ENCODE measurements at places on chromosomes 6 and 20. TPM values are rescaled to one million over a fixed set of nuclear protein-coding genes. Genes with fewer than 3 reads are reported as not detected.

Gene GNRH2
- not detected for total RNA-seq

Gene CLVS2
- 7.5 TPM for total RNA-seq

Gene IL20RA
- 0.71 TPM for total RNA-seq

Gene CENPW
- 3.2 TPM for total RNA-seq

Gene PSORS1C1
- total RNA-seq: 0.71 TPM

Gene DOK5
- total RNA-seq: 3.0 TPM

Gene COL12A1
- 328 TPM for total RNA-seq

Gene BTN3A1
- 9.8 TPM for total RNA-seq

Gene RCAN2
- total RNA-seq: 13.2 TPM

Gene KIAA1755
- total RNA-seq: 20.4 TPM

Gene BCAS1
- total RNA-seq: not detected

Gene EDN1
- total RNA-seq: 4.9 TPM

Gene SLPI
- total RNA-seq: 24.6 TPM

Gene BLOC1S5
- 12.8 TPM for total RNA-seq

Gene SLC44A4
- 8.0 TPM for total RNA-seq

Gene TOP1
- 33.2 TPM for total RNA-seq

Gene MMUT
- 10.5 TPM for total RNA-seq

Gene REV3L
- total RNA-seq: 72.1 TPM

Gene ZNF391
- 4.6 TPM for total RNA-seq

Gene ULBP1
- total RNA-seq: not detected

Gene ID4
- total RNA-seq: 8.1 TPM

Gene BPIFB1
- not detected for total RNA-seq

Gene TNFRSF6B
- total RNA-seq: 5.1 TPM
